Activated T-helper 1 cell treated with anti-CD3 and anti-CD28 coated beads, Interleukin-2, amount 50 U/mL, for 16 hours (primary cell): ENCODE measurements at places on chromosomes 12 and 14.

DNA sequence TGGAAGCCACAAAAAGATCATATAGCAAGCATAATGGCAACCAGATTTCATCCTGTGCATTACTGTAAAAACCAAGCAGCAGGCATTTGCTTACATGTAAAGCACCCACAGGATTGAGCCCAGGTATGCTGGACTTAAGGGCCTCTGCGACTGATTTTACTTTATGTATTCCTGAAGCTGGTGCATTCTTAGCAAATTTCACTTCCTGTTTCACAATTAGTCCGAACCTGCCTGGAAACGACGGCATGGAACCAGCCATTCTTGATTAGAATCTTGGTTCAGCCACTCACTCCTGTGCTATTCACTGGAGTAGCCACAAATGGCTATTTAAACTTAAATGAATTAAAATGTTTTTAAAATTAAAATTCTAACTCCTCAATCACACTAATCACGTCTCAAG, 239.2 kb downstream of the NUAK1 start:
- DNase-seq: no peak

GRCh38 chr14:86779416-86779815, 1213.6 kb downstream of the GALC start:
- DNase-seq: no peak

GRCh38 chr12:93056971-93057535, 128.0 kb upstream of the EEA1 start:
- no peak for DNase-seq

GRCh38 chr12:124804011-124804621, 59.5 kb downstream of the SCARB1 start:
- no peak for DNase-seq
